ENCODE measurements at places on chromosomes 6 and 20.

DNA sequence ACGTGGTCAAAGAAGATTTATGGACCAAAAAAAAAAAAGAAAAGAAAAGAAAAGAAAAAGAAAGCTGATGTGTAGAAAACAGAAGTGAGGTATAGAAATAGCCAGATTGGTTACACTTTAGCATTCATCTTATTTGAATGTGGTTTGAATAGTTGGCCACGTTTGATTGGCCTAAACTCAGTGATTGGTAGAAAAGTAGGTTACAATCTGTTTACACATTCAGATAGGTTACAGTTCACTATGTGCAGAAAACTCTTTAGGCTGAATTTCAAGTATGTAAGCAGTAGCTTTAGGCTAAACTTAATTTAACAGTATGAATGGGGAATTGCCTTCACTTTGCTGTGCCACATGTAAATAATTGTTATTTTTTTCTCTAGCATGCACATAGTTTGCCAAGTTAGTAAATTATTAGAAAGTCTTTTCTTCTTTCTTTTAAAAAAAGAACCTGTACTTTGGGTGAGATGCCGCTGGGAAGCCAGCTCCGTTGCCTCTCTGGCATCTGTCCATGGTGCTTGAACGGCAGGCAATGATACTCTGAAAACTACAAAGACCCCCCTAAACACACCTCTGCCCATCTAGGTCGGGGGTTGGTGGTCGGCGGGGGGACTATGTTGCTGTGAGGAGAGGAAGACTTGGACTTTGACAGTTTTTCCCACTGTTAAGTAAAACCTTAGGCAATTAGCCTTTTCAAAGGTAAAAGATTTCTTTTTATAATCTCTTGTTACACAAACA, 173.0 kb downstream of the AIG1 start:
- no peak for DNase-seq

GRCh38 chr6:7073082-7073820, 34.5 kb upstream of the RREB1 start:
- DNase-seq = no peak

DNA sequence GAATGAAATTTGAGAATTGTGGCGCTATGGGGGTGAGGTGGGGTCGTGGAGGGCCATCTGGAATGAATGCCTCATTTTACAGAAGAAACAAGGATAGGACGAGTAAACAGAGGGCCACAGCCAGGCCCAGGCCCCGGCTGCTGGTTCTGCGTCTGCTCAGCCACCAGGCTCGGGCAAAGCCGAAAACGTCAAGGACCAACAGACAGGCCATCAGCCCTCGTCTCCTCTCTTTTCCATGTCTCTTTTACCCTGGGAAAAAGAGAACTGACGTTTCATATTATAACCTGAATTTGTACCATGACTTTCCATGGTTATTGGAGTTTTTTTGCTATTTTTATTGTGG, 212.4 kb upstream of the ARID1B start:
- DNase-seq = no peak

DNA sequence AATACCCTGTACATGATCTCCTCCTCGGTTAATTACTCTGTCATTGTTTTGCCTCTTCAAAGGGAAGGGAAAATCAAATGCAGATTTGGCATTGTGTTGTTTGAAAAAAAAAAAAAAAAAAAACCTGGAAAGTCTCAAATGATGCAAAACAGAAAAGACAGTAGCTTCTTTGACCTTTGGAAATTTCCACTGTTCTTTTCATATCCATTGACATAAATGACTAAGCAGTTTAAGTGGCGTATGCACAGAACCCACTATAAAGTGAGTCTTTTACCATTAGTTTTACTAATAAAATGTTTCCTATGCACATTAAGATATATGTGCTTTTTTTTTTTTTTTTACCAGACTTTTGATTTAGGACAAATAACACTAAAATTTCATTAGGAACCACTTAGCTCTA, 704.3 kb downstream of the TFAP2A start:
- DNase-seq = no peak

GRCh38 chr6:137655291-137655690, 161.1 kb upstream of the OLIG3 start:
- no peak for DNase-seq

GRCh38 chr6:139881236-139881635, 506.8 kb upstream of the CITED2 start:
- DNase-seq = no peak

- DNase-seq = no peak
Observed at GRCh38 chr6:31465718-31466117, 32.2 kb upstream of the MICB start.

- DNase-seq = no peak
Observed at GRCh38 chr6:108001696-108002231, 43.8 kb upstream of the SEC63 start.

DNA sequence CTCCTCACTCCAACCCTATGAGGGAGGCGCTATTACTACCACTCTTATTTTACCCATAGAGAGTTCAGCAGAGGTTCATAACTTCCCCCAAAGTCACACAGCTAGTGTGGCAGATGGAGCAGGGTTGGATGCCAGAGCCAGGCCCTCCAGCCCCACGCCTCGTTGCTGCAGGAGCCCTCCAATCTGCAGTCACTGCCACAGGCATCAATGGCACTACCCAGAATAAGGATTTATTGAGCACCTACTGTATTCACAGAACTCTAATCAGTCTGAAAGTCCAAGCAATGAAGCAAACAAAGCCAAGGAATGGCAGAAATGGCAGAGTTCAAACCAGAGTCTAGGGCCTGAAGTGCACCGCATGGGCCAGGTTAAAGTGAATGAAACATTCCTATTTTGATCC, 144.9 kb downstream of the LPA start:
- DNase-seq = no peak

DNA sequence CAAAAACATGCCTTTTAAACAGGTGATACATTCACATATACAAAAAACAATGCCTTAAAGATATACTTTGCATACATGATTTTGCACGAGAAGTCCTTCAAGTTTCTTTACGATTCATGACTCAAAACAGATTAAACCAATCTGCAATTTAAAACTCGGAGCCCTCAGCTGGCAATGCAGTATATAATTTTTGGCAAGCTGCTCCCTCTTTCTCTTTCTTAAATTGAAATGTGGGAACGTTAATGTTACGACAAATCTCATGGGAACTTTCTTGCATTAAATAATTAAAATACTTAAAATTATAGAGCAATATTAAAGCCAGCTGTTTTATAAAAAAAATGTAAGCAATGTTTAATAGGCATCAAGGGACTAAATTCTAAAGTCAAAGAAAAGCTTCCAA, 334.6 kb downstream of the ESR1 start:
- no peak for DNase-seq

GRCh38 chr6:150934380-150934779, 68.9 kb downstream of the MTHFD1L start:
- DNase-seq = no peak

DNA sequence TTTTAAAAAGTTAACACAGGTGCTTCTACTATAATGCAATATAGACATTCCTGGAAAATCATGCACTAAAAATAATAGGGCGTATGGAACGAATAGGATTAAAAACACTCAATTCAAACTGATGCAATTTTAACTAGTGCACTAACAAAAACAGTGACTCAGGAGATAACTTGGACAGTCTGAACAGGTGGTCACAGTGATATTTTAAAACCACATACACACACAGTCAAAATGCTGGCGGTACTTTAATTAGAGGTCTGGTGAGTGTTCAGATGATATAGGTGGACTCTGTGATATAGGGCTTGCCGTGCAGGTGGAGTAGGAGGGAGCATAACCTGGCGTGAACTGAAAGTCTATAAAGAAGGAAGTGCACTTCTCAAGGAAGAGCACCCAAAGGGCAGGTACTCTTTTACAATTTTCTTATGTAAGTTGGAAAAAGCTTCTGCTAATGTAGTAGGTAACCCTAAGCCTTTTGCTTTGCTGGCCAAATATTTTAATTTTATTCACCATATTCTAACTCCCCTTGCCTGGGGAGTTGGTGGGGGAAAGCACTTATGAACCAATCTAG, 41.9 kb upstream of the PLN start:
- no peak for DNase-seq

GRCh38 chr6:36677753-36678487, 594 bp upstream of the CDKN1A start:
- DNase-seq = no peak

DNA sequence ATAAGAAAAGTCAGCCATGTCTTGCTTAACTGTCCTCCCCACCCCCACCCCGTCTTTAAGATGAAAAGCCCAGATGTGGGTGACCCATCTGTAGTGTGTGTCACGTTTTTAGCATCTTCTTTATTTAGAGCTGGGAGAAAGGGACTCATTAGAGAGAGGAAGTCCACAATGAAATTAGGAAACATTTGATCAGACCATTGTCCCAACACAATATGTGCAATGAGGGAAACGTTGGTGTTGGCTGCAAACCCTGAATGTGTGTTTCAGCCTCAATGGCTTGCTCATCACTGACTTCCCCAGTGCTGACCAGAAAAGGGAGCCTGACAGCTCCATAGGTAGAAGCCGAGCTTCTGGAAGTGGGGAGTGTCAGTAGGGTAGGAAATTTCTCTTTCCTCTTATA, 475.7 kb downstream of the CD83 start:
- no peak for DNase-seq

- no peak for DNase-seq
Observed at GRCh38 chr20:33070111-33071053, 9.1 kb upstream of the BPIFB4 start.

- no peak for DNase-seq
Observed at GRCh38 chr6:42025845-42026243, 24.5 kb upstream of the TAF8 start.

GRCh38 chr6:28597924-28598722, 72.4 kb downstream of the GPX5 start:
- no peak for DNase-seq

- DNase-seq = no peak
Observed at GRCh38 chr6:102717737-102718456, 1324.4 kb downstream of the GRIK2 start.

DNA sequence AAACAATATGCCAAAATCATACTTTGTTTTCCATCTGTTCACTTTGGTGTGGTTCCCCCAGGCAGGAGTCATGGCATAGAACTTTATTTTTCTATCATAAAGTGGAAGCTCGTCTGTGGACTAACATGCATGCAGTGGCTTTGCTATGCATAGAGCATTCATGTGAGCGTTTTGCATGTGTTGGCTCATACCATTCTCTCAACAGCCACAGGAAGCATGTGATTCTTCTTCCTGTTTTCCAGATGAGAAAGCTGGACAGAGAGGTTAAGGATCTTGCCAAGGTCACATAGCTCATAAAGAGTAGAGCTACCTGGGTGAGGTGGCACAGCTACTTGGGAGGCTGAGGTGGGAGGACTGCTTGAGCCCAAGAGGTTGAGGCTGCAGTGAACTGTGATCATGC, 123.4 kb upstream of the HDGFL1 start:
- DNase-seq = no peak

DNA sequence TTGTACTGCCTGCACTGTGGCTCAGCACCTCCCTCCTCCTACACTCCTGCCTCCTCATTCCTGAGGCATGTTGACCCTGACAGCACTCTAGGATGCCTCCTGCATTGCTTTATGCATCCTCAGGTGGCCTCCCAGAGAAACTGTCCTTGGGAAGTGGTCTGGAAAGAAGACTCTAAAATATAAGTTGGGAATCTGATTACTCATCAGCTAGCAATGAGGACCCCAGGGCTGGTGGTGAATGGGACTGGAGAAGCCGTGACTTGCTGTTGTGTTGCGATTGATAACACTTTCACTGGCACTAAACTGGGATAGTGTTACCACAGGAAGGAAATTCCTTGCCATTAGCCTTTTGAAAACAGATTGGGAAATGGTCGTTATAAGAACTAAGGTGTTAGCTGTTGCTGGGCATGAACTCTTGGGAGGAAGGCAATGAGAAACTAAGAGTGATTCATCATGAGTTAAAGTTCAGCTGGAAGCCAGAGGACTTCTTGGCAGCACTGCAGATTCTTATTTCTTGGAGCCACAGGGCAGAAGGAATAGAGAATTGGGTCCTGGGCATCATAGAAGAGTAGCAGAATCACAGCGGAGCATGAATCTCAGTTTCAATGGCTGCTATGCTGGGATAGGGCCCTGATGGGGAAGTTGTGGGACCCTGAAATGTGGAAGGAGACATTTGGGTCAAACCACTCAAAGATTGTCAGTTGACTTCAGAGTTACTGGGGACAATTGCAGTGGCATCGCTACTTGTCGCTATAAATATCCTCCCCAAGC, 10.1 kb upstream of the SIRPD start:
- no peak for DNase-seq

GRCh38 chr20:4605166-4605565, 116.5 kb upstream of the PRND start:
- no peak for DNase-seq
